ENCODE measurements at places on chromosomes 13 and 19.
A peak's percentile ranks its signal among the peaks of the same experiment; 100 is the strongest.

DNA sequence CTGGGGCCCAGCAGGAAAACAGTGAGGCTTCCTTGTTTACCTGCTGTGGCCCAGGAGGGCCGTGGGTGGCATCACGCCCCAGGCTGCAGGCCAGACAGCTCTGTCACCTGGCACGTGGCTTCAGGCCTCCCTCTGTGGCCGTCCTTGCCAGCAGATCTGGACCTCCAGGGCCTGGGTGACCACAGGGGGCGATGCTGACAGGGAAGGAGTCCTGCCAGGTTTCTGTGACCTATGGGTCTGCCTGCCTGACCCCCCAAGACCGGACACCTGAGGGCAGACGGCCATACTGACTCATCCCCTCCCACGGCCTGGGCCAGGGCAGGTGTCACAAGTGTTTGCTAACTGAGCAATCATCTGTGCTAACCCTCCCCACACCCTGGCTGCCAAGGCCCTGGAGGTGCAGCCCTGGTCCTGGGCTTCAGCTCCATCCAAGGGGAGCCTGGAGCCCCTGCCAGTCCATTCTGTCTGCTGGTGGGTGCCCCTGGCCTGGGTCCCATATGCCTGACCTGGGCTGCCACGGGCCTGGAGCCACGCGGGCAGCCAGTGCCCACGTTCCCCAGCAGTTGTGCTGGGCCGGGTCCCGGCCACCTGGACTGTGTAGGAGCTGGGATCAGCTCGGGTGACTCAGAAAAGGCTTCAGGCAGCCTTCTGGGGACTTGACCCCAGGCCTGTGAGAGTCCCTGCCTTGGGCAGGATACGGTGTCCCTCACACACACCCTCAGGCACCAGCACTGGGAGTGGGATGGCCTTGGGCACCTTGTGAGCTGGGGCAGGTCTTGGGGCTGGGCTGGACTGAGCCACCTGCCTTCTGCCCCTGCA lies 3.7 kb downstream of the CDC34 start:
- no peak for DNase-seq

DNA sequence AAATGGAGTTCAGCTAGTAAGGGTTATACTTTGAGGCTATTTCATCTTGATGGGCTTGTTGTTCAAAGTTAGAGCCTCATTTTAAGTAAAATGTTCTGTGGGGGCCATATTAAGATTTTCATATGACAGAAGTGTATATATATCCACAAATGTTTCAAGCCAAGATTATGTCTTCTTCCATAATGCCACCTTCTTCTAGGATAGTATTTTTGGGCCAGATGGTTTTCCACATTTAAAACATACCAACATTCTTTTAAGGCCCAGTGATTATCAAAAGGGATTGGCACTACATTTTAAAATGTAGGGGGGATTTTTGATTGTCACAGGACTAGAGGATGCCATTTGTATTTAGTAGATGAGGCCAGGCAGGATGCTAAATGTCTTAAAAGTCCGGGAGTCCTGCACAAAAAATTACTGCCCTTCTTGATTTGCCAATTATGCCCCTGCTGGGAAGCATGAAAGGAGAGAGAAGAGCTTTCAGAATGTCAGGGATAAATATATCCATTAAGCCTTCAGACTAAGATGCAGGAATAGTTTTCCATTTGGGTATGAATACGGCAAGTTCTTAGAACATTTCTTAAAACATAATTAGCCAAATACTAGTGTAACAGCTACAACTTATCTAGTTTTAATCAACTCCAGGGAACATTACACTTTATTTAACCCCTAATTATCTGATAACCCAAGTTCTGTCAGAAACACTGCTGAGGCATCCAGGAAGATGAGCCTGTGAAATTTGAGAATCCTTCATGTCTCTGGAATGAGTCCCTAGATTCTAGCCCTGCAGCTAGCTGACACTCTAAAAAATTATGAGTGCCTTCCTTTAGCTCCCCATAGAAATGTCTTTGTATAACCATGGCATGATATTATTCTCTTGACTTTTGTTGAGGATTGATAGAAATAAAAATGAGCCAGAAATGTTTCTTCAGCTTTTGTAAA lies 34.0 kb downstream of the ITM2B start:
- no peak for DNase-seq

DNA sequence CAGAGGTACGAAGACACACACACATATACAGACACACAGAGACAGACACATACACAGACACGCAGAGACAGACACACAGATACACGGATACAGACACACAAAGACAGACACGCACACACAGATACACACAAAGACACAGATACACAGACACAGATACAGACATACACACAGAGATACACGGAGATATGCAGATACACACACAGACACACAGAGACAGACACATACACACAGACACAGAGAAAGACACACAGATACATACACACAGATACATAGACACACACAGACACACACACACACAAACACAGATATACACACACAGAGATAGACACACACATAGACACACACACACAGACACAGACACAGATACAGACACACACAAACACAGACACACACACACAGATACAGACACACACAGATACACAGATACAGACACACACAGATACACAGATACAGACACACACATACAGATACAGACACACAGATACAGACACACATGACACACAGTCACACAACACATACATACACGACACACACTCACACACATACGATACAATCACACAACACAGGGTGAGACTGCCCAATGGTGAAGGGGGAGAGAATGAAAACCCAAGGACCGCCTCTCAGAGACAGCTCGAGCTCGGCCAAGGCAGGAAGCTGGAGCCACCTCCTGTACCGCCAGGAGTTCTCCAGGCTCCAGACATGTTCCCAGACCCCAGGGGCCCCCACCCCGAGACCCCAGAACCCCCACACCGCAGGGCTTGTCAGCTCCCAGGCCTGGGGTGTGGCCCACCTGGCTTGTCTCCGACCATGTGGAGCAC lies 8.8 kb upstream of the CCER2 start:
- DNase-seq = no peak

DNA sequence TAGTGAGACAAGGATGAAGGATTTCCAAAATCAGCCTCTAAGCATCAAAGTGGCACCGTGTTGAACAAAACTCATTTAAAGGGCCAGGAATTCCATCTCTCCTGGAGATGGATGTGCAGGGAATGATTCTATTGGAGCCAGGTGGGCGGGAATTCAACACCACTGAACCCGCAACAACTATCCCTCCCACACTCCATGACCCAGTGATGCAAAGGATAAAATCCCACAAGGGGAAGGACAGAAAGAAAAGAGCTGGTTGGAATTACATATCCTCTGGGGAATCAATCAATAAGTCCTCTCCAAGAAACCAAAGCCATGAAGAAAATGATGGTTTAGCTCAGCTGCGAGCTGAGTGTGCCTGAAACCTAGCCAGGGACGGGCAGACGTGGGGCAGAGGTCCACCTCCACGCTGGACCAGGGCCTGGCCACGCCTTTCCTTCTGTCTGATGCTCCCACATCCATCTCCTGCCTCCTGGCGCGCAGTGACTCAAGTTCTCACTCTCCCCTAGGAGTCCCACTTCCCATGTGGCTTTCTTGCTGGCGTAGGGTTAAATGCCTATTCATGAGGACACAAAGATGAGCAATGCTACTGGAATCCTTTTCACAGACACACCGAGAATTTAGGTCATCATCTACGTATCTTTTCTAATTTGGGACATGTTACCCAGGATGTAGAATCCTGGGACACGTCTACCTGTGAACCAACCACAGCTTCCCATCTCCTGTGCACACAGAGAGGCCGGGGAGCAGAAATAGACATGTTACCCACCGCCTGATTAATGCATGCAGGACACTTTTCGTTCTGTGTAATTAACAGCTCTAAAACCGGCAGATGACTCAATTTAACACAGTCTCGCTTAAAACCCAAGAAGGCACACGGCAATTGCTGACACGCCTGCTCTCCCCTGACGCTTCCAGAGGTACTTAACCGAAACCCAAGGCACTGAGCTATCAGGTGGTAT lies 48.6 kb downstream of the PEPD start:
- DNase-seq = no peak

DNA sequence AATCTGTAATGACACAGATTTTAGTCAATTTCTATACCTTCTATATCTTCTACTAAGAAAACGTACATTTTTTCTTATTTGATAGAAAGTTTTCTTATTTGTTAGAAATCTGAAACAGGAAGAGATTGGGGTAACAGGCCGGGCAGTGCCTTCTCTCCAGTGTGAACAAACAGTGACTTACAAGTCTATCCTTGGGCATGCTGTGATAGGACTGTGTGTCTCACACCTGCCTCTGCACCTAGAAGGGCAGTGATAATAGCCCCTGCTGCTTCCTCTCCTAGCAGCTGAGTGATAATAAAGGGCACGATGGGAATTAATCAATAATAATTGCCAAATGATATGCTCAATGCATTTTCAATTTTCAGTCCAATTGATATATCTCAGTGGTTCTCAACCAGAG lies 1.4 kb downstream of the TMEM272 start:
- no peak for DNase-seq

DNA sequence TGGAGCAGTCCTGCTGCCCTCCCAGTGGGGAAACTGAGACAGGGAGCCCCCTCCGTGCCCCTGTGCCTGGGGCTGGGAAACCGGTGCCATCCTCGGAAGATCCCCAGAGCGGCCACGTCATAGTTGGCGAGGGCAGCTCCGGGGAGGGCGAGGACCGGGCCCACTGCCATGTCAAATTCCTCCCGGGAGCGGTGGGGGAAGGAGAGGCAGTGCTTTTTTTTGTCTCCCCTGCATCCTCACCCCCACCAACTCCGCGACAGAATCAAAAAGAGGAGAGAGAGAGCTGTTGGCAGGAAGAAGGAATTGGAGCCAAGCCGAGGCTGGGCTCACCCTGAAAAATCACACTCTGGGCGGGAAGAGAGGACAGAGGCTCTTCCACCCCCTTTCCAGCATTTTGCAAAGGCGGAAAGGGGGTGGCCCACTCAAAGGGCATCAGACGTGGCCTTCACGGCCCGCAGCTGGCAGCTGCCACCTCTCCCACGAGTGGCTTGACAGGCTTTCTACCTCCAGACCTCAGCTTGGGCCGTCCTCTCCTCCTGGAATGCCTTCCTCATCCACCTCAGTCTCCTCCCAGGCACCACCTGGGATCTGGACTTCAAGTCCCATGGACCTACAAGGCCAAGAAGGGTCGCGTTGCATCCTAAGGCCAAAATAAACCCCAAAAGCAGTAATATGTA lies 19.6 kb upstream of the NFIC start:
- no peak for DNase-seq

- no peak for DNase-seq
These were observed 35.4 kb downstream of the KL start for GRCh38 chr13:33051632-33052031.

DNA sequence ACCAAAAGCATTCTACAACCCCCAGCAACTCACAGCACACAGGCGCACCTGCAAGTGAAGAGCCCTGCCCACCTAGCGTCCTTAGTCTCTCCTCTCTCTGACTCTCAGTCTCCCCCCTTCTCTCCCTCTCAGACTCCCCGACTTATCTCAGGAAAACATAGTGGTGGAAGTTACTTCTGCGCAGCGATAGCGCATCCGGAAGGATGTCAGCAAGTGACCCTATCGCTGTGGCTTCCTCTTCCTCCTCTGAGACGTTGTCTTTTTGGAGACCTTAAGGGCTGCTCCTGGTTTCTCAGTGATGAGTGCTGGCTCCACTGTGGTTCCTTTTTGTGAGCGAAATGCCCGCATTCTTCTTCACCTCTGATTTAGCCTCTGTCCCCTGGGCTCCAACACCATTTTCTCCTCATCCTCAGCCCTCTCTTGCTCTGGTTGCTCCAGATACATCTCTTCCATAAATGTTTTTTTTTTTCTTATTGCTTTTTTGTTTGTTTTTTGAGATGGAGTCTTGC lies 1.4 kb upstream of the YIF1B start:
- DNase-seq = no peak

DNA sequence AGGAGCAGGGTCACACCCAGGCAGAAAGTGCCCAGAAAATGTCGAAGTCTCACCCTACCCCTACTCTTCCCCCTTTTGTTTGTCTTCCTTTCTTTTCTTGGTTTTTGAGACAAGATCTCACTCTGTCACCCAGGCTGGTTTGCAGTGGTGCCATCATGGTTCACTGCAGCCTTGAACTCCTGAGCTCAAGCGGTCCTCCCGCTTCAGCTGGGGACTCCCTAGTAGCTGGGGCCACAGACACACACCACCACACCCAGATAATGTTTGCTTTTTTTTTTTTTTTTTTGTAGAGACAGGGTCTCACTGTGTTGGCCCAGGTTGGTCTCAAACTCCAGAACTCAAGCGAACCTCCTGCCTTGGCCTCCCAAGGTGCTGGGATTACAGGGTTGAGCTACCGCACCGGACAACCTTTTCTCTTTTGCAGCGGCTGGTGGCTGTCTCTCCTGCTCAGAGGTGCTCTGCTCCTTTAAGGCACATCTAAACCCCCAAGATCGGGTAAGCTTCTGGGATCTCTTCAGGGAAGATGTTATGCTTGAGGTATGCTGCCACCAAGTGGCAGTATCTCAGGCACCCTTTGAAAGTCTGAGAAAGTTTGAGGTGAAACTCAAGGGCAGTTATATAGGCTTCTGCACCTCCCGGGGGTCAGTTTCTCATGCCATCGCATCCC lies 22.4 kb upstream of the EBI3 start:
- no peak for DNase-seq

- no peak for DNase-seq
These were observed 389.2 kb downstream of the DIAPH3 start for GRCh38 chr13:59774491-59774971.

- no peak for DNase-seq
These were observed 10.0 kb upstream of the IGFL3 start for GRCh38 chr19:46134527-46134926.

DNA sequence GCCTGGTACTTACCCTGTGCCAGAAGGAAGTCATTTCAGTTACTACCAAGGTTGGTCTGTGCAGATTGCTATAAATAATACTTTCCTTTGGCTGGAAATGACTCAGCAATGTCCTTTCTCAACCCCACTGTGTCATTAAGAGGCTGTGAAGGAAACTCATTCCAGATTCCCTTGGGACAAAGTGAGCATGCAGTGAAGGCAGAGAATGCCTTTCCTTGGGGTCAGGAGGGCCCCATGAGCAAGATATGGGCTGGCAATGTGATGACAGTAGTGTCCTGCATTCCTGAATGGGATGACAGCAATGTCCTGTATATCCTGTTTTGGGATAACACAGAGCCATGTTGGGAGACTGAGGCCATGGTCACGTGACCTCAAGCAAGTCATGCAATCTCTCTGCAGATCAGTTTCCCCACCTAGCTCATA lies 213.1 kb upstream of the TMTC4 start:
- DNase-seq = no peak

- no peak for DNase-seq
These were observed 10.6 kb upstream of the ADGRE1 start for GRCh38 chr19:6876748-6877147.

DNA sequence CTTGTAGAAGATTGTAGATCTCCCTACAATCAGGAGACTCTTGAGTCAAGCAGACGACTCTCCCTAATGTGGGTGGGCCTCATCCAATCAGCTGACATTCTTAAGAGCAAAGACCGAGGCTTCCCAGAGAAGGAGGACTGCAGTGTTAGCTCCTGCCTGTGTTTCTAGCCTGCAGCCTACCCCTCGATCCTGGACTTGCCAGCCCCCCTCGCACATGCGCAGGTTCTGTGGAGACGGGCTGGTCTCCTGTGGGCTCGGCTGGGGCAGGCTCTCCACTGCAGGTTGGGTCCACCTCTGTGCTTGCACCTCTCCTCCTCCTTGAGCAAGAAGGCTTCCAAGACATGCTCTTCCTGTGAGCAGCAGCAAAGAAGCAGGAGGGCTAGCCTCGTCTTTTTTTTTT lies 185.2 kb upstream of the SOX1 start:
- DNase-seq = no peak

GRCh38 chr19:35777086-35777841 lies 1.9 kb downstream of the ARHGAP33 start:
- no peak for DNase-seq

GRCh38 chr13:113935001-113935844 lies 38.7 kb downstream of the C13orf46 start:
- peak; percentile 17 for DNase-seq

Measured in NCI-H2081 treated with DMSO at 0.1 percent for 48 hours (cell line).